Stimulated activated CD8-positive, alpha-beta memory T cell treated with anti-CD3 and anti-CD28 coated beads, Interleukin-7, amount 100 ng/mL, for 1 hour (primary cell): ENCODE measurements at places on chromosomes 3 and 15.

DNA sequence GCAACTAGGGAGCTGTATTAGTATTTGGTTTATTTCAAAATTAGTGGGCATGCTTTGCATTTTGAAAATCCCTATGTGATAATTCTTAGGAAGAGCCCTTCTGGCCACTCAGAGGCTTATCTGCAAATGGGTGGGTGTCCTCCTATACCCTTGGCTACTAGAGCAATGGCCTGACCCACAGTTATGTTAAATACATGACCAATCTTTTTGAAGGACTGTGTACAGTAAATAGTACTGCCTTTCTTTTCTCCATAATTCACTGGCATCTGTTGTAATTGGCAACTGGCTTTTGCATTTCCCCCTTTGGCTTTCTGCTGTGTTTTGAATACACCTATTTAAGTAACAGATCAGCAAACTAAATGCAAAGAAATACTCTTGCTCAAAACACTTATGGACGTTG lies 175.4 kb downstream of the ANXA2 start:
- DNase-seq = no peak

GRCh38 chr3:119891944-119892721 lies 110.2 kb downstream of the NR1I2 start:
- no peak for DNase-seq

- no peak for DNase-seq
These were observed 72.5 kb downstream of the FOXP1 start for GRCh38 chr3:71511037-71511436.

DNA sequence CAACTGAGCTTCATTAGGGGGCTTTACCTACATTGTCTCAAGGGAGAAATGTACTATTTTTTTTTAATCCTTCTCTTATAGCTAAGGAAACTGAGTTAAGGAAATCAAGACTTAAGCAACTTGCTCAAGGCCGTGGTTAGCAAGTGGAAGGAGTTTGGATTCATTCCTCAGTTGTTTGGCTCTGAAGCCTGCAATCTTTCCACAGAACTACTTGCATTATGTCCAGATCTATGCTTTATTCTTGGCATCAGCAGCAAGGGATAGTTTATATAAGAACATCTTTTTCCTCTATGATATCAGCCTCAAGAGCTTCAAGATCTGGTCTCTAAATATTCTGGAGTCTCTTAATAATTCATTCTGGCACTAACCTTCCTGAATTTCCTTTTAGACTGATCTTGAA lies 182.4 kb downstream of the SV2B start:
- DNase-seq = no peak

GRCh38 chr3:168088106-168088720 lies 7.5 kb downstream of the GOLIM4 start:
- no peak for DNase-seq

DNA sequence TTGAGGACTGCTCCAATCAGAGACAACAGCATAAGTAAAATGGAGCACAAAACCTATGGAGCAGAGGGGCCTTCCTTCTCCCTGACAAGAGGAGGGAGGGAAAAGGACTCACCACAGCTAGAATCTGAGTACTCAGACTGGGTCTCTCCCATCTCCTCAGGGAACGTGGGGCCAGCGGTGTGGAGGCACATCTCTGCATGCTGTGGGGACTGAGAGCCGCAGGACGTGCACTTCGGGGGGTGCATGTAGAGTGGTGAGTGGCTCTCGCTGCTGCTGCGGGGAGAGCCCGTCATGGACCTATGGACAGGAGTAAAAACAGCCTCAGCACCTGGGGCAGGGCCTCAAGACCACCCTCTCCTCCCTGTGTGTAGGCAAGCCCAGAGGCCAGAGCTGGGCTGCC lies 17.0 kb downstream of the BCL6 start:
- DNase-seq = no peak

GRCh38 chr3:192365571-192365970 lies 361.8 kb downstream of the FGF12 start:
- DNase-seq = no peak

- no peak for DNase-seq
These were observed 142.8 kb downstream of the CNTN6 start for GRCh38 chr3:1235526-1236120.

DNA sequence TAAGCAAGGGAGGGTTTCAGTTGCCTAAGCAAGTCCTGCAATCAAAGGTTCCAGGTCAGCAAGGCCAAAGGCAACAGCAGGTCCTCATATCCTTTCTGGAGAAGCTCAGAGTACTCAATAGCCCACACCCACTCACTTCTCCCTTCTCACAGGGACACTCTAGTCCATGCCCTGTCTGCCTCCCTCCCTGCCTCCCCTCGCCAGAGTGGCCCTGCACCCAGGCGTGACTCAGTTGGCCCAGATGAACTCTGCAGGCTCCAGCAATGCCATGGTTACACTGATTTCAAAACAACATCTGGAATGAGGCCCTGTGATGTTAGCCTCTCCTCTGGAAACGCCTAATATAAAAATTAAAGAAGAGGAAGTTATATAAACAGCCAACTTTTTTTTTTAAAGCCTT lies 32.9 kb downstream of the IL16 start:
- no peak for DNase-seq

GRCh38 chr3:195207731-195208130 lies 63.2 kb downstream of the XXYLT1 start:
- DNase-seq = no peak

GRCh38 chr3:141933421-141934300 lies 57.2 kb downstream of the ATP1B3 start:
- no peak for DNase-seq

GRCh38 chr3:17290894-17291293 lies 406.1 kb downstream of the PLCL2 start:
- no peak for DNase-seq

- no peak for DNase-seq
These were observed 600.5 kb downstream of the EDEM1 start for GRCh38 chr3:5787861-5788488.

GRCh38 chr3:60076331-60076730 lies 1026.5 kb upstream of the CFAP20DC start:
- DNase-seq = no peak

- DNase-seq = no peak
These were observed 135.0 kb downstream of the NUP210 start for GRCh38 chr3:13285007-13285567.

DNA sequence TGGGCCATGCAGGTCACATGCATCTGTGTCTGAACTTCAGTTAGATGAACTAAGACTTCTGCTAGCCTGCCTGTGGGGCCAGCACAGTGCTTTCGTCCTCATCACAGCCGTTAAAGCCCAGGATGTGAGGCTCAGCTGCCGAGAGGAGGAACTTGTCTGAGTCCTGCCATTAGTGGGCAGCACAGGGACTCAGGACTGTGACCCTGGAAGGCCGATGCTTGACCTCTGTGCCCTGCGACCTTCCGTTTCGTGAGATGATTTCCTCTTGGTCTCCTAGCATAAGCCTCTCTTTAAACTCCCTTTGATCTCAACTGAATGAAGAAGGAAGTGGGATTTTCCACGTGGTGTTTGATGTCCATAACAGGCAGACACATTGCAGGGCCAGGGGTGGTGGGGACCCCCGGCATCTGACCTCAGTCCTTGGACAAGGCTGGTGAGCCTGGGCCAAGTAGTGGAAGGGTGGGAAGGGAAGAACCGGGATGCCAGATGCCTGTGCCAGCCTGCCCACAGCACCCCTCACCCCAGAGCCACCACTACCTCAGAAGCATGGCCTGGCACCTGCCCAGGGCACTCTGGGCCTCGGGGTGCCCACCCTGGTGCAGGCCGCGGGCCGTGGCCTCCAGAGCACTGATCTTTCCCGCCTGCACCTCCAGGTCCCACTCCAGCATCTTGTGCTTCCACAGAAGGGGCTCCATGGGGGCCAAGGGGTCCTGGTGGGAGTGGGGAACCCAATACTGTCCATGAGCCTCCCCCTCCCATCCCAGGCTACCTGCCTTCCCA lies 21.6 kb downstream of the PLA2G4B start:
- DNase-seq = no peak
